Amniotic stem cell (primary cell): ENCODE measurements at places on chromosomes 2 and 18.

GRCh38 chr2:45178854-45179253, 169.6 kb upstream of the SIX2 start:
- no peak for DNase-seq

- DNase-seq, result no peak
Measured at GRCh38 chr2:121336528-121337294, 51.7 kb upstream of the TFCP2L1 start.

DNA sequence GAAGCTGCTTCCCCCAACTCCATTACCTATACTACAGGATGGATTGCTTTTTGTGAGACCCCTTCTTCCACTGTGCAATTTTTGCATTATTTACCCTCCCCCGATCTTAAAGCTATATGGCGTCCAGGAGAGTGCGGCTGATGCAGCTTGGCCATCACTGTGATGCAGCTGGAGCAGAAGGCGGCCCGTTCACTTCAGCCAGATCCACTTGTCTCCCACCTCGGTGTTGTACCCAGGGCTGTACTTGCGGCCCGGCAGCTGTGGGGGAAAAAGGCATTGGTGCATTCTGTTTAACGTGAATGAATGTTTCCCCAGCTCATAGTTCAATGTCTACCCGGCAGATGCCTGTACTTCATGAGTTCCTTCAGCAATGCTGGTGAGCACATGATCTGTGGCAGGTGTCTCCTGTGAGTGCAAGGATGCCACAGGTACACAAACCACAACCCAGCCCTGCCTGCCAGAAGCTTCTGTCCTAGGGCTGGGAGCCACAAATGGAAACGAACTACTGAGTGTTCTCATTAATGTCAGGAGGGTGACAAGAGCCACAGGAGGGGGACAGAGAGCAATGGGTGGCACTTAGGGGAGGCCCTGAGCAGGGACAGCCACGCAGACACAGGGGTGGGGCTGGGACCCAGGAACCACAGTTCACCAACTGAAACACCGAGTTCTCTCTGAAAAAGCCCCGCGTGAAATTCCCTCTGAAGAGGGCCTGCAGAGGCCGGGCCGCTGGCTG, 64.0 kb downstream of the NDUFA10 start:
- DNase-seq, result no peak

DNA sequence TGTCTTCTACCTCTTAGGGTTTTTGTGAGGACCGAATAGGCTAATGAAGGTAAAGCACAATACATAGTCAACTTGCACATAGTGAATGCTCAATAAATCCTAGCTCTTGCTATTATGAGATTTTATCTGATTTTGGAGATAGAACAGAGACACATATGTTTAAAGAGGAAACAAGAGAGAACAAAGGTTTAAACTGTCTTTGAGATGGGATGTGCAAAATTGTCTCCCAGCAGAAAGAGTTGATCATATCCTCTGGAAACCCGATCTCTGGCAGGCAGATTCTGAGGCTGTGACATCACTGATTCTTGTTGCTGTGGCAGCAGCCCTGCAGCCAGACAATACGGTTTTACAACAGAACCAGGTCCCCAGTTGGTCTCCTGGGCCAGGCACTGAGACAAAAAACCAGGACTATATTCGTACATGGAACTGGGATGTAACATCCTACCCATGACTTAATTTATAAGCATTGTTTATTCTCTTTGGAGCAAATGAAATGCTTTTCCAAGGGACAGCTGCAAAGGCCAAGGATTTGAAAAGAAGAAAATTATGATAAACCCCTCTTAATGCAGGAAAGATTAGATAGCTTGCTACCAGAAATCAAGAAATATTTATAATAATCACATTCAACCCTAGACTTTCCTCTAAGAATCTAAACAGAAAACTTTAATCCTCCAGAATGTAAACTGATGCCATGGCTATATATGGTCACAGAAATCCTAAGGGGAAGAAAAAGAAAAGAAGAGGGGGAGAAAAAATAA, 80.2 kb downstream of the SLC8A1 start:
- DNase-seq, result peak; percentile 61

GRCh38 chr2:151297882-151298281, 8.4 kb upstream of the NMI start:
- DNase-seq, result no peak

DNA sequence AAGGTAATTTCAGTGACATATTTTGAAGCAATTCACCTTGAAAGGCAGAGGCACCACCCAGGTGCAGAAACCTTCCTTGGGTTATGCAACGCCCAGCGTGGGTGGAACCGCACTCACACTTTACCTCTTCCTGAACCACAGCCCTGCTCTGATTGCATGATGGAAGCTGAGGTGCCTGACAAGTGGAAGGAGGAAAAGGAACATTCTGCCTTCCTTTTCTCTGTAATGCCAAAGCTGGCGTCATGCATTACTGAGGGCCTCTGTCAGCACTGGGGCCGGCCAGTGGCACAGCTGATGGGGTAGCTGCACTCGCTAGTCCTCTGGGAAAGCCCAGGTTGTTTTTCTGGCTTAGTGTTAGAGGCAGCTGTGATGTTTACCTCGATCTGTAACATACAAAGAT, 266.5 kb downstream of the NEDD4L start:
- DNase-seq, result no peak

- DNase-seq, result no peak
Measured at GRCh38 chr2:235596272-235596671, 102.4 kb downstream of the AGAP1 start.

- no peak for DNase-seq
Measured at GRCh38 chr18:78082816-78083215, 833.2 kb downstream of the GALR1 start.

DNA sequence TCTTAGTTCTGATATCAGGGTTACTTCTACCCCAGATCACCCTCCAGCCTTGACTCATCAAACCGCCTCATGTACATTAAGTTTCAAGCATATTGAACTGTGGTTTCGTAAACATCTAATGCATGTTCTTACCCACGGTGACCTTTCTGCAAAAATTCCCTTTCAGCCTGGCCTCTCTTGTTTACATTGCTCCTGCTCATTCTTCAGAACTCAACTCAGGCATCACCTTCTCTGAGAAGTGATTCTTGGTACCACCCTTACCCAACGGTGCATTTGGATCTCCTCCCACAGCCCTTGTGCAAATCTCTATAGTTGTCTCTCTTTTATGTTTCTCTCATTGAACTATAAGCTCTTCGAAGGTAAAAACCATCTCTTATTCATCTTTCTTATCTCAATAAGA, 503.1 kb upstream of the PKDCC start:
- DNase-seq, result no peak

GRCh38 chr2:69499242-69499641, 62.0 kb upstream of the NFU1 start:
- DNase-seq, result no peak

DNA sequence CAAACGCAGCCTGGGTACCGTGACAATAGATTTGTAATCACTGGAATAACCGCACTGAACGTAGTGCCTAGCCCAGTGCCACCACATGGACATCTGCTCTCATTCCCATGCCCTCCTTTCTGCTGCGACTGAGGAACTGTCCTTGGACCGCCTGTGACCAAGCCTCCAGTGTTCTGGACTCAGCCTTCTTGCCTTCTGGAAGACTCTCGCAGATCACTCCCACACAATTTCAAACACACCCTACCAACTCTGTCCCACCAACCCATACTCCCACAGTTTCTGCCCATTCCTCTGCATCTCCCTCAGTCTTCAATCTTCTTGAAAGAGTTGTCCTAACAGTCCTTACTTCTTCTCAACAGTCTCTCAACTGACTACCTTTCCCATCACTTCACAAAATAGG, 2.1 kb downstream of the RNF149 start:
- DNase-seq, result no peak

DNA sequence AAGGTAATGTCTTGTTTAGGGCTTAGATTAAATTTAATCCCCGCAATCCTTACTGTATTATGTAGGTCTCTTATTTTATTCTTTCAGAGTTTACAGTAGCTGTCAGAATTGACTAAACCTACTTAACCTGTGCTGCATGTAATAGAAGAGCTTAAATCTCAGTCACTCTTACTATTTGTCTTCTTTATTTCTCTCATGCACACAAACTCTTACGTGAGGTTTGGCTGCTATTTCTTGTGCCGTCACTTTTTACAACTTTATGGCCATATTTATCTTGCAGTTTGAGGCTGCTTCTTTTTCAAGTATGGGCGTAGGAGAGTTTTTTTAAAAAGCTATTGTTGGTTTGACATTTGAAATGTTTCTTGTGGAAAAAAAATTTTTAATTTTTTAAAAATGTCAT, 12.0 kb downstream of the DNAJC10 start:
- DNase-seq, result no peak

- no peak for DNase-seq
Measured at GRCh38 chr18:78622907-78623541, 356.6 kb upstream of the SALL3 start.

GRCh38 chr2:190532581-190532980, 1.9 kb downstream of the NEMP2 start:
- no peak for DNase-seq

- DNase-seq, result no peak
Measured at GRCh38 chr2:168851674-168852320, 38.4 kb downstream of the SPC25 start.

GRCh38 chr2:26356111-26356510, 9.5 kb upstream of the ADGRF3 start:
- DNase-seq, result no peak

GRCh38 chr2:180416627-180417026, 409.5 kb upstream of the CWC22 start:
- no peak for DNase-seq

- no peak for DNase-seq
Measured at GRCh38 chr2:42077343-42077742, 29.5 kb downstream of the PKDCC start.

- no peak for DNase-seq
Measured at GRCh38 chr18:77851802-77852201, 602.2 kb downstream of the GALR1 start.

GRCh38 chr18:11883153-11883552, 25.0 kb downstream of the MPPE1 start:
- no peak for DNase-seq

DNA sequence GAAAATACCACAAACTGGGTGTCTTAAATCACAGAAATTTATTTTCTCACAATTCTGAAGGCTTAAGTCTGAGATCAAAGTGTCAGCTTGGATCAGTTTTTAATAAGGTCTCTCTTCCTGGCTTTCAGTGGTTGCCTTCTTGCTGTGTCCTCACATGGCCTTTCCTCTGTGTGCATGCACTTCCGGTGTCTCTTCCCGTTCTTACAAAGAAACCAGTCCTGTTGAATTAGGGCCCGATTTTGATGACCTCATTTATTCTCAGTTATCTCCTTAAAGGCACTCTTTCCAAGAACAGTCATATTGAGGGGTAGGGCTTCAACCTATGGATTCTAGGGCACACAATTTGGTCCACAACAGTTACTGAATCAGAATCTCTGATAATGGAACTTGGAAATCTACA, 5.4 kb upstream of the XIRP2 start:
- no peak for DNase-seq

DNA sequence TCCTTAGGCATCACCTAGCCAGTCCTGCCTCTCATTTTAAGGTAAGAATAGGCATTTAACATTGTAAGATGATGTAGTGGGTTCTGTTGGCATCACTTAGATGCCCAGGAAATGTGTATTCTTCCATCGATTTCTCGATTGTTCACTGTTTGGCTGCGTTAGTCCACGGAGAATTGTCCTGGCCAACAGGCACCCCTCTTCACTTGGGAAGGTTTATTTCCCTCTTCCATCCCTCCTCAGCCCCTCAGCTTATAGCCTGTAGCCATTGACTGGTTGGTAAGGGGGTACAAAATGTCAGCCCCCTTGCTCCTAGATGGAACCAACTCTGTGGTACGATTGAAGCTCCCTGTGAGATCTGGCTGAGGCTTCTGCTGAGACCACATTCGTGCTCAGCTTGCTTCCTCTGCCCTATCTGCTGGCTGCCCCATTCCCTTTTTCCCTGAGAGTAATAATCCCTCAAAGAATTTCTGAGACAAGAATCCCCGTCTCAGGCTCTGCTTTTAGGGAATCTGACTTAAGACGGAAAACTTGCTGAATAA, 43.4 kb downstream of the PLEKHA3 start:
- no peak for DNase-seq

GRCh38 chr2:42254186-42254895, 85.2 kb downstream of the EML4 start:
- no peak for DNase-seq

DNA sequence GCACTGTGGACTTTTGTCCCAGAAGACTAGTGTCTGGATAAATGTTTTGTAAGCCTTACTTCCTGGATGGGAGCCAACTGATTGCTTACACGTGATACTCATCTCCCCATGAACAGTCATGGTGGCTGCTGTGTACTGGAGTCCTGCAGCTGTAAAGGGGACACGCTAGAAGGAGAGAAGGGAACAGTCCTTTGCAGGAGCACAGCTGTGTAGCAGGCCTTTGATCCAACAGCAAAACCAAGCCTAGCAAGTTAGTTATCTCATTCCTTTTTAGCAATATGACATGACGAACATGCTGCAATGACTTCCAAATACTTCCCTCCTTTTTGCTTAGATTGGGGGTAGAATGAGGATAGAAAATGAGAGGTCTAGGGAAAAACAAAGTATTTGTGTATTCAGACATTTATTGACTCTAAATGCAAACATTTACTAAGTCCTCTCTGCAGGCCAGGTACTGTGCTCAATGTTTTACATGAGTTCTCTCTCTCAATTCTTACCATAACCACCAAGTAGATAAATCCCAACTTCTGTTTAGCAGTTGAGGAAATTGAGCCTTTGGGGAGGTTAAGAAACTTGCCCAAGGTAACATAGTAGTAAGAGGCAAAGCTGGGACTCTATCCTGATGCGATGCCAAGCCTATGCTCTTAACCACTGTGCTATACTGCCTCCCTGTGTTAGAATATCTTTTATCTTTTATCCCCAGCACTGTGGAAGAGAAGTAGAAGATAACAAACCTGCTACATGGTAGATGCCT, 55.4 kb upstream of the CD28 start:
- peak; percentile 22 for DNase-seq

DNA sequence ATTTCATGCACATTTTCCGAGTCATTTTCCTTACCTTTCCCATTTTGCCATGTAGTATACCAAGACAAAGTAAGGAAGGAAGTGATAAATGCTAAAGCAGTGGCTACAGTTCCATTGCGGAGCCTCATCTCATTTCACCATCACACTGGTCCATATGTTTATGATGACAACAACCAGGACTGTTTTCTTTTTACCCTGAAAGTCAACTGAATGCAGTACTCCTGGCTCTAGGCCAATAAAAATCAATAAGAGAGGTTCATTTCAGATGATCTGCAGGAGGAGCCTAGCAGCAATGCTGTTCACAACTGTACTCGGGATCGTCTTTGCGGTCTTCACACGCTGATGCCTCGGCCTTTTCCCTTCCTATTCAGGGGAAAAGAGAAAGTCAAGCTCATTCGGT, 4.7 kb downstream of the MGAT4A start:
- DNase-seq, result no peak

DNA sequence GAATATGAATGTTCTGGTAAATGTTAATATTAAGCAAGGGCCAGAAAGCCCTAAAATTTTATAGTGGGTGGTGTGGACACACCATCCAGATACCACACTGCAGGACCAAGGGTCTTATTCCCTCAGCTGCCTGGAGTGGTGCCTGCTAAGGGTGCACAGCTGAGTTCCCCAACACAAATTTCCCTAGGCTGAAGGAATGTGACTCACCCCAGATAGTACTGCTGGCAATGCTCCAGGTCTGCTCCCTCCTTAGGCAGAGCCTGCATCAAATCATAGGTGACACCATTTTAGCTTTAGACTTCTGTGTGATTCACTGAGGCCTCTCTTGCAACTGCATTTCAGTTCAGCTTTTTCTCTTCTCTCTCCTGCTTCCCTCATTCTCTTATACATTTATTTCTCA, 321.1 kb downstream of the SATB2 start:
- DNase-seq, result peak; percentile 33
